ENCODE measurements at places on chromosomes 16 and 17.
A peak's percentile ranks its signal among the peaks of the same experiment; 100 is the strongest.

GRCh38 chr16:11613381-11614303 is 26.9 kb upstream of the LITAF start:
- DNase-seq: no peak

GRCh38 chr16:48687421-48688038 is 77.5 kb upstream of the N4BP1 start:
- peak; percentile 45 for DNase-seq

DNA sequence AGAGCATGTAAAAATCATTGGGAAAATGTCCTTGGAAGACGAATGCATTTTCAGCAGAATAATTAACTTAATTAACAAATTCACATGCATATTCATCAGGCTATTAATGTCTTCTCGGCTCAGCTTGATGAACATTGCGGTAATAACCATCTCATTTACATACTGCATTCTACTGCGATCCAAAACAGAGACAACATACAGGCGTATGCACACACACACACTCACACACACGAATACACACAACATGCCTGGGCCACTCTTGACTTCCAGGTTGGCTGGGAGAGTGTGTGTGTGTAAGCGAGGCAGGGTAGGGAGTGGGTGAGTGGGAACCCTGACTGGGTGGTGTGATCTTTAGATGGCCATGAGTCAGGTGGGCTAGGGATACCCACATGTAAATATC is 44.7 kb downstream of the NEUROD2 start:
- no peak for DNase-seq

DNA sequence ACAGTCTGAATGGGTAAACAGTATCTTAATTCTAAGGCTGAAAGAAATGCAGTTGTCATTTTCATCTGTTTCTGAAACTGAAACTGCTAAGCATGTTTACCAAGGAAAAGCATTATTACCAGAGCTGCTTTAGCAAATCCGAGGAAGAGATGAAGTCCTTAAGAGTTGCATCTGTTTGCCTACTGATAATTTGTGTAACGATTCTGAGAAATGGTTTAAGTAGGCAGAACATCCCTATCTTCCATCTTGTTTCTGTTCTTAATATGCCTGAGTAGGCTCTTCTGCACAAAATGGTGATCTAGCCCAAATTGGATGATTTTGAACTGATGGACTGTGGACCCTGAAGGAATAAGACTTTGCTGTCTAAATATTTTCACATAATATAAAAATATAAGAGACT is 34.9 kb downstream of the NUP93 start:
- no peak for DNase-seq

DNA sequence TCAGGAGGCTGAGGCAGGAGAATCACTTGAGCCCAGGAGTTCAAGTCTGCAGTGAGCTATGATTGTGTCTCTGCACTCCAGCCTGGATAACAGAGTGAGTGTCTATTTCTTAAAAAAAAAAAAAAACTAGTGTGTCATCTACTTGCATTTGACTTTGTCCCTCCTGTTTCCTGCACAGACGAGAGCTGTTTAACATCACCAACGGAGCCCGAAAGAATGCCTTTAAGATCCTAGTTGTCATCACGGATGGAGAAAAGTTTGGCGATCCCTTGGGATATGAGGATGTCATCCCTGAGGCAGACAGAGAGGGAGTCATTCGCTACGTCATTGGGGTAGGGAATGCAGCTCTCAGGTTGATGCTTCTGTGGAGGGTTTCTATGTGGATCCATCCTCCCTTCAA is 13.4 kb downstream of the ITGAM start:
- DNase-seq: no peak

DNA sequence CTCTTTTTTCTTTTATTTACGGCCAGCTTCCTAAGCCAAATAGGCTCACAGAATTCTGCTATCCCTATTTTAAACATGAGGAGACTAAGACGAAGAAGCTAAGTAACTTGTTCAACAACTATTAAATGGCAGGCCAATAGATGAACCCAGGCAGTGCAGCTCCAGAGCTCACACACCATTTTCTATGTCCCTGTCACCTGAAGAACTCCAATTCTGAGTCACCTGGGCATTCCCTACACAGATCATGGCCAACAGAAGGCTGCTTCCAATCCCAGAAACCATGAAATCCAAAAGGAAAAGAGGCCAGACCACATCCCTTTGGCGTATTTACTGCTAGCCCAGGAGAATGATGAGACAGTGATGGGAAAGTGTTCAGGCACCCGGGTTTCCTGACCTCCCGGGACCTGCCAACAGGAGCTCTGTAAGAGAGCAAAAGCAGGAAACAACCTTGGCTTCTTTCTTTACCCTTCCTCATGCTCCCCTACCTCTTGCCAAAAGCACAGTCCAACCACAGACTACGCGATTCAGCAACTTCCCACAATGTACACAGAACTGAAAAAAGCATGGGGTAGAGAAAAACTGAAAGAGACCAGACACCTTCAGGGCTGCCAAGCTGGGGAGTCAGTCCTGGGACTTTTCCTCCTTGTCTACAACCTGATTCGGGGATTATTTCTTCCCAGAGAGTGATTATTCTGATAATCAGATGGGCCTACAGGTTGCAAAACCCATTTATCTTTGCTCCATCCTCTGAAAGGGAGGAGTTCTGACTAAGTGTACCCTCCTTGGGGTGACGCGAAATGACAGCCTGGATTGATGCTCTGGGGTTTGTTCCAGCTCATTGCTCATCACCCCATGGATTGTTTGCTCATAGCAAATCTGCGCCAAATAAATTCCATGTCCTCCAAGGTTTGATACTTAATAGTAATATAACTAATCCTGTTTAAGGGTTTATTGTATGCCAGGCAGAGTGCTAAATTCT is 47.8 kb upstream of the HAS3 start:
- peak; percentile 73 for DNase-seq

DNA sequence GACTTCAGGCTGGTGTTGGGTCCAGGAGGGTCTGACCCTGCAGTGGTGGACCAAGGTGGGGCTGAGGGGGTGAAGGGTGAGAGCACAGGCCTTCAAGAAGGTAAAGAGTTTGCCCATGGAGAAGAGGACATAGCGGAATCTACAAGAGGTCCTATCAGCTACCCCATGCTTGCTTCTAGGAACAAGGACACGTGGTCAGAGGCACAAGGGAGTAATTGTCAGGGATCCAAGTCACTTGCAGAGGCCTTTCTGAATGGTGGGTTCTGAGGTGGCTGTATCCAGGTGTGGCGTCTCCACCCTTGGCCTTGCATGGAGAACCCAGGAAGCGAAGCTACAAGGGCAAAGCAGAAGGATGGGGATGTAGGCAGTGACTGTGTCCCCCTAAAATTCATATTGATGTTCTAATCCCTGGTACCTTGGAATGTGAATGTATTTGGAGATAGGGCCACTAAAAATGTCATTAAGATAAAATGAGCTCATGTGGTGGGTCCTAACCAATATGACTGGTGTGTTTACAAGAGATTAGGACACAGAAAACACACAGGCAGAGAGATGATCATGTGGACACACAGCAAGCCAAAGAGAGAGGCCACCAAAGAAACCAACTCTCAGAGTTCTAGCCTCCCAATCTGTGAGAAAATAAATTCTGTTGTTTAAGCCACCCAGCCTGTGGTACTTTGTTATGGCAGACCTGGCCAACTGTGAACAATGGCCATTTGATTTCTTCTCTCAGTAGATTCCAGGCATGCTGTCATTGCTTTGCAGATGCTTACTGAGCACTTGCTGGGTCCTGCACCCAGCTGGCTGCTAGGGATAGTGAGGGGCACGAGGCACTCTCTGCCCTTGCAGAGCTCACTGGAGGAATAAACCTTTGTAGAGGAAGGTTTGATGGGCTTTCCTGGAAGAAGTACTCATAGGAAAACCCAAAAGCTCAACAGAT is 75.8 kb downstream of the UTP18 start:
- no peak for DNase-seq

DNA sequence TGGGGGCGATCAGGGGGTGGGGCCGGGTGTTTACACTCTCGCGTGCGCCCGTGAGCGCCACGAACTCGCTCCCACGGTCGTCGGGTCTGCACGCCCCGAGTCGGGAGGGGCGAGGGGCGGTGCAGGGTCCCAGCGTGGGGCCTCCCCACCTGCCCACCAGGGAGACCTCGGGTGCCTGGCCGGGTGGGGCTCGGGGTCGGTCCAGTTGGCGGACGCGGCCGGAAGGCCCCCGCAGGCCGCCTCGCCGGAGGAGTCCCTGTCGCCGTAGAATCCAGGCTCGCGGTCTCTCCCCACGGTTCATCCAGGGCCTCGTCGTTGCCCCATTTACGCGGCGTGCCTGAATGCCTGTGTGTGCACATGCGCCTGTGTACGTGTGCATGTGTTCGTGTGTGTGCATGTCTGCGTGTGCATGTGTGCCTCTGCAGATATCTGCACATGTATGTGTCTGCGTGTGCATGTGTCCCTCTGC is 510 bp upstream of the RAB40B start:
- DNase-seq: no peak

DNA sequence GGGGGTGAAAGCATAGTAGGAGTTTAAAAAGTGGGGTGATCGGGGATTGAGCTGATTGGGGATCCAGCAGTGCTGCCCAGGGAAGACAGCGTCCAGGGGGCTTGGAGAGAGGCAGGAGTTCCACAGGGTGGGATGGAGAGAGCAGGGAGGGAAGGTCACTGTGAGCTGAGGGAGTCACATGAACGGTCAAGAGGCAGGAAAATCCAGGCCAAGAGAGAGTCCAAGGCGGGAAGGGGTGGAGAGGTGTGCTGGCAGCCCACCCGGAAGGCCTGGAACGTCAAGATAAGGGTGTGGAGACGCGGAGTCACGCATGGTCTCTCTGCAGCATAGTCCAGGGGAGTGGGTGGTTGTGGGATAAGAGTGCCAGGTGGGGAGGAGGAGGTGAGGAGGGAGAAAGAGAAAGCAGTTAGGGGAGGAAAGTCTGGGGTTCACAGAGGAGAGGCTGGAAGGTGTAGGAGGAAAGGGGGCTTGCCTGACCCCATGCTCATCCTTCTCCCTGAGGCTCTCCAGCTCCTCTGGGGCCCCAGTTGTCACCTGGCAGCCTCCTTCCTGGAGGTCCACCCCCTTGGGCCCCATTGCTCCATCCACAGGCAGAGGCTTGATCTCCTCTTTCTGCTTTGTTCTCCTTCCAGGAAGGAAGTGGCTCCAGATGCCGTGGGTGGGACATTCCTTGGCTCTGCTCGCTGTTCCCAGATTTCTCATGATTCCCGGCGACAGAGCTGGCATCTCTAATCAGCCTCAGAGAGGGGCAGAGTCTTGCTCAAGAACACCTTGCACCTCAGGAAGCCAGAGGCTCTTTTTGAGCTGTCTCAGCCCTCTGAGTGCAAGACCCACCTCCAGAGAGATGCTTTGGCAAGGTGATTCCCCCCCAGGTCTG is 28.7 kb downstream of the CCR7 start:
- no peak for DNase-seq

- no peak for DNase-seq
Observed at GRCh38 chr17:58376472-58377000, 24.5 kb upstream of the SUPT4H1 start.

DNA sequence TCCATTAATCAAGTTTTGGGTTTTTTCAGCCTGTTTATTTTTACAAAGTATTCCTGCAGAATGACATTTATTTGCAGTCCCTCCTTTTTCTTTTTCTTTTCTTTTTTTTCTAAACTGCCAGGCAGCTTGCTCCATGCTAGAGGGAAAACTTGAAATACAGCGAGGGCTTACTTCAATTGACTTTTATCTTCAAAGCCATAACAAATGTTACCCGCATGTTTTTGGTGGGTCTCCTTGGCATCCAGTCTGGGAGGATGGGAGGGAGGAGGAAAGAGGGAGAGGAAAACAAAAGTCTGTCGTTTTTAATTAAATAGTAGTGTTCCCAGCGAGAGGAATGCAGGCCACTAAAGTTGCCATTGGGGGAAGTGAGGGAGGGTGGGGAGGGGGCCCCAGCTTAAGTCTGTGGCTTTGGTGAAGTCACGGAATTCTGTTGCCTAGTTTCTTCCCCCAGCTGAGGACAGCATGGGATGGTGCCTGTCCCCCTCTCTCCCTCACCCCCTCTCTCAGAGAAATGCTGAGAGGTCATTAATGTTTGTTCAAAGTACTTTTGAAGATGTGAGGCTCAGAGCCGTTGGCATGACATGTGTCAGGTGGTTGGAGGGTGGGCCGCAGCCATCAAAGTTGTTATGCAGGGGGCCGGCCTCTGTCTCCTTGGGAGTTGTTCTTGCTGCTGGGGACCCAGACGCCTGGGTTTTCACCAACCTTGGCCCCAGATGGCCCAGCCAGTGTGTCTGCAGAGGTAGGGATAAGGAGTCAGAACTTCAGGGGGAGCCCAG is 2.9 kb downstream of the NKD1 start:
- no peak for DNase-seq

GRCh38 chr16:12891836-12892235 is 9.6 kb upstream of the SHISA9 start:
- DNase-seq: no peak

DNA sequence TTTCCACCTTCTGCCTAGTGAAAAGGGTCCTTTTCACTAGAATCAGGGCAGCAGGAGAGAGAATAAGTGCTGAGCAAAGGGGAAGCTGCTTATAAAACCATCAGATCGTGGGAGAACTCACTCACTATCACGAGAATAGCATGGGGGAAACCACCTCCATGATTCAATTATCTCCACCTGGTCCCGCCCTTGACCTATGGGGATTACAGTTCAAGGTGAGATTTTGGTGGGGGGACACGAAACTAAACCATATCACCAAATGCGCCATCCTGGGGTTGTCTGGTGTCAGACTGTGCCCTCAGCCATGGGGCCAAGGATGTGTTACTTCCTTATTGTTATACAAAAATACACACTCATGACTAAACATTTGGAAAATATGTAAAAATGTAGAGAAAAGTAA is 10.4 kb upstream of the KATNB1 start:
- no peak for DNase-seq

DNA sequence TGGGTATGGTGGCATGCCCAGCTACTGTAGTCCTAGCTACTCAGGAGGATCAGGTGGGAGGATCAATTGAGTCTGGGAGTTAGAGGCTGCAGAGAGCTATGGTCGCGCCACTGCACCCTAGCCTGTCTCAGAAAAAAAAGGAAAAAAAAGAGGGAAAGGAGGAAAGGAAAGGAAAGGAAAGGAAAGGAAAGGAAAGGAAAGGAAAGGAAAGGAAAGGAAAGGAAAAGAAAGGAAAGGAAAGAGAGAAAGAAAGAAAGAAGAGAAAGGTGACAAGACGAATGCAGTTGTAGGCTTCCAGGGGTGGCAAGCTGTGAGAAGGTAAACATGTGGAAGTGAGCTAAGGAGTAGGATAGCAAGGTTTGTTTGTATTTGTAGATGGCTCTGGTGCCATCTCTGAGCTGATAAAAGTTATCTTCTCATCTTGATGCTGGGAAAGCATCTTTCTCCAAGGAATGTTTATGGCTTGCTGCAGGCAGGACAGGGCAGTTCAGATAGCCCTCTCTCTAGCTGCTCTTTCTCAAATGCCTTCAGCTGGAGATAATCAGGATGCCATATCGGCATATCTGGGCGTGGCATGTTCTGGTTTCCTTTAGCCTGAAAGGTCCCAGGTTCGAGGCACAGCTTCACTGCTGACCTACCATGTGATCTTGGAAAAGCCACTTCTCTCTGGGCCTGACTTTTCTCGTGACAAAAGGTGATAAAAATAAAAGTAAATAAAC is 2.8 kb upstream of the NOS2 start:
- DNase-seq: no peak

- no peak for DNase-seq
Observed at GRCh38 chr16:67100569-67101310, 9.0 kb upstream of the PHAF1 start.
